KBM-7 (cell line): ENCODE measurements at places on chromosomes 12 and 14.

- no peak for DNase-seq
Observed at GRCh38 chr12:125794401-125794800, 729.2 kb downstream of the AACS start.

DNA sequence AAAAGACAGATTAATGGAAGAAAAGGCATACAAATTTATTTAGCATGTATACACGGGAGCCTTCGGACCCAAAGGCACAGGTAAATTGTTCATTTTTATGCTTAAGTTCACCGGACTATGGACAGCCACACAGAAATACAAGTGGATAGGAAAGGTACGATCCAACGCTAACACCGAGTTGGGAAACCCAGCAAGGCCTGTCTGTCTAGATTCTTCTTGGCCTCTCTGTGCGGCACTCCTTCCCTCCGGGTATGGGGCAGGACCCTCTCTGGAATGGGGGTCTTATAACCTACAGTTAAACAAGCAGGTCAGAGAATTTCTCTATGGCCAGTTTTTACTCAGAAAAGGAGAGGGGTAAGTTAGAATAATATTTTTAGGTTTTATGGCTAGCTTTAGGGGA lies 23.4 kb upstream of the ZDHHC17 start:
- DNase-seq = no peak

- DNase-seq = no peak
Observed at GRCh38 chr12:91889059-91889458, 256.6 kb downstream of the BTG1 start.

DNA sequence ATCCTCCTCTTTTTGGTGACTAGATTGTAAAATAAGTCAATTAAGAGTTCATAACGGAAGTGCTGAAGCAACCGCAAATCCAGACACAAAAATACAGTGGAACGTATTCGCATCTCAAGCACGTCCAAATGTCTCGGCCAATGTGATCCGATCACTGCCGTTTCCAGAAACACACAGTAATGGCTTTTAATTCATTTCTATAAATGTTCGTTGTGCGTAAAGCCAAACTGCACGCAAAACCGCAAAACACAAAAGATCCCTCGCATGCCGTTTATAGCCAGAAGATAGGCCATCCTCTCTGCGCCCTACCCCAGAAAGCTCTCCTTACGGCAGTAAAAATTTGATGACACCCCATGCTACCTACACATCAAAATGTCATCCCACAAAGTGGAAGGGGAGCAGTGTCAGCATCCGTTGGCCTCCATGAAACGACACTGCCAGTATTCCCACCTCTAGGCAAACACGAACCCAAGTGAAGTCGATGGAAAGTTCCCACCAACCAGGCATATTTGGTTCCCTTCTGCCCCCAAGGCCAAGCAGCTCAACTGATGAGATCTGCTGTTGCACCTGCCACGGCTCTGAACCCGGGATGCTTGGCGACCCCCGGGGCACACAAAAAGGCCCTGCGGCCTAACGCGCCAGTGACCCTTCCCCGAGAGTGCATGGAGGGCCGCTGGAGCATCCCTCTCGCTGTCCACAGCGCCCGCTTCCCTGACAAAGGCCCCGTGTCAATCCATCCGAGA lies 1.4 kb downstream of the HECTD4 start:
- no peak for DNase-seq

- DNase-seq = peak; percentile 79
Observed at GRCh38 chr12:106760184-106760531, 14.3 kb upstream of the RIC8B start.

DNA sequence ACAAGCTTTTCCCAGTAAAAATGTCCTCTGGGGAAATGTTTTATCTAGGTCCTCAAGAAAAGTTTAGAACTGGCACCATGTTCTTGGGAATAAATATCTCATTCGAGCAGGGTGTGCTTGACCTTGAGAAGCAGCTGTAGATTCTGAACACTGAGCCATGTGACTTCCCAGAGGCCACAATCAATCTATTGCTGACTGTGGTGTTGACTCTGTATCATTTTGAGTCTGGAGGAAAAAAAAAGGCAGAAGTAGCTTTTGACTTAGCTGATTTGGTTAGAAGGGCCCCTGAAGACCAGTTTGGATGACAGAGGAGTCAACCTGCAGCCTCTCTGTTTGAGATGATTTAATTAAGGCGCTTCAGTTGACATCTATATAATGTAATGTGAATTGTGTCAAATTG lies 592.4 kb upstream of the SEL1L start:
- DNase-seq = no peak

- DNase-seq = peak; percentile 4
Observed at GRCh38 chr14:21796916-21797315, 123.3 kb upstream of the OR4E1 start.

GRCh38 chr12:71014180-71014785 lies 93.7 kb upstream of the PTPRR start:
- DNase-seq = peak; percentile 11

DNA sequence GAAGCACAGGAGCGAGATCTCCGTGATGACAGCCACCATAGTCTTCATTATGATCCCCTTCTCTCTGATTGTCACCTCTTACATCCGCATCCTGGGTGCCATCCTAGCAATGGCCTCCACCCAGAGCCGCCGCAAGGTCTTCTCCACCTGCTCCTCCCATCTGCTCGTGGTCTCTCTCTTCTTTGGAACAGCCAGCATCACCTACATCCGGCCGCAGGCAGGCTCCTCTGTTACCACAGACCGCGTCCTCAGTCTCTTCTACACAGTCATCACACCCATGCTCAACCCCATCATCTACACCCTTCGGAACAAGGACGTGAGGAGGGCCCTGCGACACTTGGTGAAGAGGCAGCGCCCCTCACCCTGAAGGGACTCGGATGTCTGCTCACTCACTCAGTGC lies 775 bp downstream of the OR10P1 start:
- no peak for DNase-seq

GRCh38 chr12:2376908-2377657 lies 324.3 kb downstream of the CACNA1C start:
- DNase-seq = no peak

DNA sequence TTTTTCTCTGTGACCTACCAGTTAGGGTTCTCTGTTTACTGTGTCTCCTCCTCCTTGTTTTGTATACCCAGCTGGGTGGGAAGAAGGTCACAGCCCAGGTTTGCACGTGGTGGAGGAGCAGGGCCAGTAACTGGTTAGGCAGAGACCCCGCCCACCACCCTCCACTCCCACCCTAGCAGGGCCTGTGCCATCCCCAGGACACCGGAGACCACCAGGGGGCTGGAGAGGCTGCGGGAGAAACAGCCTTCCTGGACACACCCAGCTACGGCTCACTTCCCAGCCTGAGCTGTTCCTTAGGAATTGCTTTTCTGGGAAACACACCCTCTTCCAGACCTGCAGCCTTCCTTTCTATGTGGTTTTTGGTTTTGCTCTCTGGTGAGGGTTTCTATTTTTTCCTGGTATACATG lies 21.1 kb downstream of the BDKRB2 start:
- no peak for DNase-seq
